ENCODE measurements at places on chromosomes 12 and 14.

- DNase-seq: no peak
Measured at GRCh38 chr12:53474819-53475218, 22.9 kb downstream of the PCBP2 start.

DNA sequence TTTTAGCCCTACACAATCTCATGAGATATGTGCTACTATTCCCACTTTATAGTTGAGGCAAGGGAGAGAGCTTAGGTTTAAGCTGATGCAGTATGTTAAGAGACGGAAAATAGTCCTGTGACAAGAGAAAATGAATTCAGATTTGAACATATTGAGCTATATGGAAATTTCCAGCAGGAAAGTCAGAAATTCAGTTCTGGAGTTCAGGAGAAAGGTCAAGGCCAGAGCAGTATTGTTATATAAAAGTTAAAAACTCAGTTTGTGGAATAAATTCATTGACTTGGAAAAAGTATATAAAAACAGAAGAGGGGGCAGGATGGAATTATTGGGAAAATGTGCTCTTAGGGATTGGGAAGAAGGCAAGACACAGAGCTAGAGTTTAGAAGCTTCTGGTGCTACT lies 167.0 kb upstream of the GZMB start:
- no peak for DNase-seq

DNA sequence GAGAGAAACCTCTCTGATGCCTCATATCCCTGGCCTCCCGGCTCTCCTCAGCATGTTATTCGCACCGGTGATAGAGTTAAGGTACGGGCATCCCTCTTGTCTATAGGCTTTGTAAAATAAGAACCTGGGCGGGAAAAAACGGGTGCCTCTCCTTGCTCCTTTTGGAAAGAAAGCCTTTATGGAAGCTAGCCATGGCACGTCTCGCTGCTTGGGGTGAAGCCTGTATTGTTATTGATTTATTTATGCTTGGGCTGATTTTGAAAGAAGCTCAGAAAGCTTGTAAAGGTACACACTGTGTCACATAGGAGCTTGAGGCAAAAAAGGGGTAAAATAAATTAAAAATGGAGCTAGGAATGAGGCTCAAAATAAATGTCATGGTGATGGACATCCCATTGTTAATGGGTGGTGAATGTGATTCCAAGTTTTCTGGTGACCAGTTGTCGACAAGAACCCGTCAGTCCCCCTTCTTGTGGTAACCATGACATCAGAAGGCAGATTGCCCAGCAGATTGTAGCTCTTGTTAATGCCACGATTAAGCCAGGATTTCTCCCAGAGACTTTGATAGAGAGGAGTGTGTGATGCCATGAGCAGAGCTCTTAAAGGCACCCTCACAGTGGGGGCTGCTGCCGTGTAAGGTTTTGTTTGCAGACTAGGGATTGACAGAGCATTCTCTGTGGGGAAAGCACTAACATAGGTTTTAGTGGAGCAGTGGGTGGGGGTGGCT lies 50.4 kb upstream of the ASPG start:
- DNase-seq: no peak

- DNase-seq: no peak
Measured at GRCh38 chr12:19588951-19589350, 149.7 kb downstream of the AEBP2 start.

GRCh38 chr12:121535150-121536053 lies 45.4 kb downstream of the KDM2B start:
- no peak for DNase-seq

- DNase-seq: no peak
Measured at GRCh38 chr12:92304371-92305055, 158.9 kb upstream of the BTG1 start.

GRCh38 chr14:64683264-64683663 lies 21.0 kb upstream of the PLEKHG3 start:
- DNase-seq: no peak

DNA sequence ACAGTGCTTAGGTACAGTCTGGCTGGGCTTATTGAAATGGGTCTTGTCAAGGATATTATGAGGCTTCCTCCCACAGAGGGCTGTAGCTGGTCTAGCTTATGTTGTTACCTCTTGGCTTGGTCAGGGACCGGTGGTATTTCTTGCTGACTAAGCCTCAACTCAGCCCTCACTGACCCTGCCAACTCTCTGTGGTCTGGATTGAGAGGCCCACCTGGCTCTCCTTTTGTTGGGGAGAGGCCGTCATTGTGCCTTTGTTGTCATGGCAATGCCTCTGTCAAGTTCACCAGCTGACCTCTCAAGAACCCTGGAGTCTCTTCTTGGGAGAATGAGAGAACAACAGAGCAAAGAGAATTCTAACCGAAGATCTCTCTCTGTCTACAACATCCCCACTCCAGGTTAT lies 245.6 kb upstream of the NPAS3 start:
- no peak for DNase-seq

DNA sequence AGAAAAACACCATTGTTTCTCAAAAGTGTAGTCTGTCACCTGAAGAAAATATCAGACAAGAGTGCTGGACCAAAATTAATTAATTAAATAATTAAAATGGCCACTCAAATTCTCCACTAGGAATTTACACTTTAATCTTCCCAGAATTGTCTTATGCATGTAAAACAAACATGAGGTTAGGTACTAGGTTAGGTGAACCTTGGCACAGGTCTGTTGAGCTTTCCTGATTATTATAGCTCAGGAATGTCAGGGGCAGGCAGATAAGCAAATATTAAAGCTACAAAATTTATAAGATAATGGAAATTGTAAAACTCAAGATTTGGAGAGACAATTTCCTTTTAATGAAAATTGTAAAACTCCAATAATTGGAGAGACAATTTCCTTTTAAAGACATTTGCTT lies 253.2 kb downstream of the BMP4 start:
- DNase-seq: no peak

GRCh38 chr12:24898606-24899005 lies 50.3 kb downstream of the BCAT1 start:
- DNase-seq: no peak

DNA sequence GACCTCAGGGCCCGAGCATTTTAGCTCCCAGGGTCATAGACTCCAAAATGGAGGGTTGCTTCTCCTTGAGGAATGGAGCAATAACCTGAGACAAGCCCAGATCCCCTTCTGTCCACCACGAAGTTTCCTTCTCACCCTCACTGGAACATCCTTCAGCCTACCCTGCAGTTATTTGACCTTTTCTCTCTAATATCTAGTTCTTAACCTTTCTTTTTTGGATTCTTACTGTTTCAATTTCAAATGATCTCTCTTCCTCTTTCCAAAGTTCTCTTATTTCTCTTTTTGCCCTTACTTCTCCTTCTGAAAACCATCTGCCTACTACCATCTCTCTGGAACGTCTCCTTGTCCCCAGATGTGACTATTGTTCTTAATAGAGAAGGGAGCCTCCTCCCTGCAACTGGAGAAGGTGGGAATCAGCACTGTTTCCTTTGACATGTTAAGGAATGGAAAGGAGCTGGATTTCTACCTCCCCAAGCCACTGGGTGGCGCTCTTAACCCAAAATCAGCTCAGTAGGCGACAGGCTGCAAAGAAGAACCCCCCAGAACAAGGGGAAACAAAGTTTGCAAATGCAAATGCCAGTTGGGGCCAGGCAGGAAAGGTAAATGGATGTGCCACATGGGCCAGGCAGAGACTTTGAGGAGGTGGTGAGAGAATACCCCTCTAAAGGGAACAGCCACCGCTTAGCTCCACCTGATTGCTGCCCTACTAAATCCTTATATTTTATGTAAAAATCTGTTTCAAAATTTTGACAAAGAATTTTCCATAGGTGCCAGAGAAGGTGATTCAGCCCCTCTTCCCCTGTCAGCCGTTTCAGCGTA lies 22.4 kb upstream of the PDE1B start:
- no peak for DNase-seq

GRCh38 chr12:108326254-108326750 lies 12.8 kb downstream of the CMKLR1 start:
- DNase-seq: no peak

GRCh38 chr12:23533265-23533664 lies 416.2 kb downstream of the SOX5 start:
- DNase-seq: no peak

DNA sequence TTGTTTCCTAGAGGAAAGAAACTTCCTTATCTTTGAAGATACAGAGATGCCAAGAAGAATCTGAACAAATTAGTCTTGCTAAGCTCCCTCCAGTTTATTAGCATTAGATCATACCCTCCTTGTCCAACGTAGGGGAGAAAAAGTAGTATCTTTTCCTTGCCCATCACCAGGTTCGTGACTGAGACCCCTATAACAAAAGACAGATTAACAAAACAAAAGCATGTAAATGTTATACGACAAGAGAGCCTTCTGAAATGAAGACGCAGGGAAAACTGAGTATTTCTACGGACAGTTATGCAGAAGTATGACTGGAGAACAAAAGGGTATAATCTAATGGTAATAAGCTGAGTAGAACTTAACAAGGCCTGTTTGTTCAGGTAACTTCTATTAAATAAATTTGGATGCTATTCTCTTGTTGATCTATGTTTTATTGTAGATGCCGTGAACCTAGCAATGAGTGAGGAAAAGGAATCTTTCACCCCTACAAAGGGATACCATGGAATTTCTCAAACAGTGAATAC lies 2.9 kb upstream of the CLEC7A start:
- DNase-seq: no peak

GRCh38 chr14:81005540-81006228 lies 50.3 kb downstream of the TSHR start:
- DNase-seq: no peak
